ENCODE measurements at places on chromosomes 3 and 15.

DNA sequence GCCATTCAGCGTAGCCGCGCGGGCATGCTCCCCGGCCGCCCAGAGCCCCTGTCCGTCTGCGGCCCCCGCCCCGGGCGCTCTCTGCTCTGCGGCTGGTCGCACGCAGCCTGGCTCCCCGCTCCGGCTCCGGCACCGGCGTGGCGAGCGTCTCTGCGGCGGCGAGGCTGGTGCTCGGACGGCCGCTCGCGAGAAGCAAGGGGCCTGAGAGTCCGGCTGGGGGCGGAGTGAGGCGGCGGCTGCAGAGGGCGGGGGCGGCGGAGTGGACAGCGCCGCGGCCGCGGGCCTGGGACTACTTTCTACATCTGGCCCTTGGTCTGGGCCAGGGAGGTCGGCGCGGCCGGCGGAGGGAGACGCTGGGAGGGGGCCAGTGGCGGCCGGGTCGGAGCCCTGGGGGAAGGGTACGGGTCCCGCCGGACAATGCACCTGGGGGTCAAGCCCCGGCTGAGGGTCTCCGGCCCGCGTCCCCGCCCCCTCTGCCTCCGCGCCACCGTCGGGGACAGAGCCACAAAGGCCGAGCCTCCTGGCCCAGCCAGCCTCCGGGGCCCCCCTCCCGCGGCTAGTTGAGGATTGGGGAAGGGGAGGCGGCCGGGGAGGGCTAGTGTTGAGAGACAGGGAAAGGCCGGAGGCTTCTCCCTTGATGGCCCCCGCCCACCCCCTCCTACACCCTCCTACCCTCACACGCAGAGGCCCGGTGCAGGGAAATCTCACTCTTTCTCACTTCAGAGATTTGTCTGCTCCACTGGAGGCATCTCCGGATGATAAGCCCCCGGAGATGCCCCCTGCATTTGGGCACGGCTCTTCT lies at the start of gene PRTG:
TSS of gene PRTG (minus strand) at position 226 of the 802 bp plus-strand sequence. CDS start at position 5, 221 bp downstream.
- DNase-seq, result no peak

GRCh38 chr3:25046911-25047771 lies 380.9 kb upstream of the RARB start:
- DNase-seq, result no peak

GRCh38 chr3:123036352-123037014 lies 8.9 kb upstream of the SEMA5B start:
- no peak for DNase-seq

DNA sequence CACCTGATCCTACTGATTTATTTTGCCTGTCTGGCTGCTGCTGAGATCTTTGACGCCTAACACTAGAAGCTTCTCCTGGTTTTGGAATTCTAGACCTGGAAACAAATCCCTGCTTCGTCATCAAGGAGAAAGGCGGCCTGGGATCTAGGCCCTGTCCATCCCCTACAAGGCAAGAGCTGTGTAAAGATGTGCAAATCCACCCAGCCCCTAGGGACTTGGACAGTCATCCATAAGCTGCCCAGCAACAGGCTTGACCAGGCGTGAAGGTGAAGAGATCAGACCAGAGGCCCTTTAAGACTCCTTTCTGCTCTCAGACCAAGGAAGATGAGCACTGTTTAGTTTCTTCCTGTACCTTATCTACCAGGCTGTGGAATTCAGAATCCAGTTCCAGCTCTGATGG lies 32.2 kb downstream of the SLC41A3 start:
- no peak for DNase-seq

DNA sequence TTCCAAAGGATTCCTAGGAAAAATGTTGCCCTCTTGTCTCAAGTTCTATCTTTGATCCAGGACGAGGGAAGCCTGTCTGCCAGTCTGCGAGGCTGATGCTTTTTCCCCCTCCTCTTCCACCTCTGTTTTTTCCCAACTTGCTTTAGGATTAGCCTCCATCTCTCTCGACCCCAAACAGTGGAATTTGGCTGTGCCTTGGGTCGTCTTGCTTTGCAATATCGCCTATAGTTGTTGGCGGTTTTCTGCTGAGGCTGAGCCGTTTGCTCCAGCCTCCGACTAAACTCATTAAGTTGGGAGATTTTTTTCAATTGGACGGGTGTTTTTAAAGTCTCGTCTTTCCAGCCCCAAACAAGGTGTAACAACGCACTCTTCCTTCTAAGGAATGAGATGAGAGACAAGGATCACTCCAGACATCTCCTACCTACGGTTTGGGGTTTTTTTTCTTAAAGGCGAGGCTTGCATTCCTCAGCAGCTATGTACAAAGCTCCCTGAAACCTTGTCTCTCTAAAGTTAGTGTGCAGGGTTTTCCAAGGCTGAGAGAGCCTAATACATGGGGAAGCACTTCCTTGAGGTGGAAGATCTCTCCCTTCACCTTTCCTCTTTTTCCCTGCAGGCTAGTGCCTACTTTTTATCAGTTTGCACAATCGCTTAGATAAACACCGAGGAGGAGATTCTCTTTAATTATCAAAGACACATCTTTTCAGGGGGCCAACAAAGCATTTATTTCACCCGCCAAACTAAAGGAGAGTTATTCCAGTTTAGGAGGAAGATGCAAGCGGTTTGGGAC lies 4.8 kb upstream of the NR2F2 start:
- DNase-seq, result no peak

Measured in RKO (cell line).